ENCODE measurements at places on chromosomes 4 and X.

GRCh38 chr4:46185766-46186165 lies 61.9 kb upstream of the GABRG1 start:
- no peak for DNase-seq

GRCh38 chr4:83890816-83891215 lies 354.9 kb downstream of the GPAT3 start:
- DNase-seq, result no peak

DNA sequence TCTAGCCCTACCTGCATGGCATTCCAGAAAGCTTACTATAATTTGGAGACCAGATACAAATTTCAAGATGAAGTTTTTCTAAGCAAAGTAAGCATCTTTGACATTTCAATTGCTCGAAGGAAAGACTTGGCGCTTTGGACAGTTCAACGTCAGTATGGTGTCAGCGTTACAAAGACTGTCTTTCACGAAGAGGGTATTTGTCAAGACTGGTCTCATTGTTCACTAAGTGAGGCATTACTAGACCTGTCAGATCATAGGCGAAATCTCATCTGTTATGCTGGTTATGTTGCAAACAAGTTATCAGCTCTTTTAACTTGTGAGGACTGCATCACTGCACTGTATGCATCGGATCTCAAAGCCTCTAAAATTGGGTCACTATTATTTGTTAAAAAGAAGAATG lies 17.6 kb downstream of the THAP9 start:
- DNase-seq, result no peak

DNA sequence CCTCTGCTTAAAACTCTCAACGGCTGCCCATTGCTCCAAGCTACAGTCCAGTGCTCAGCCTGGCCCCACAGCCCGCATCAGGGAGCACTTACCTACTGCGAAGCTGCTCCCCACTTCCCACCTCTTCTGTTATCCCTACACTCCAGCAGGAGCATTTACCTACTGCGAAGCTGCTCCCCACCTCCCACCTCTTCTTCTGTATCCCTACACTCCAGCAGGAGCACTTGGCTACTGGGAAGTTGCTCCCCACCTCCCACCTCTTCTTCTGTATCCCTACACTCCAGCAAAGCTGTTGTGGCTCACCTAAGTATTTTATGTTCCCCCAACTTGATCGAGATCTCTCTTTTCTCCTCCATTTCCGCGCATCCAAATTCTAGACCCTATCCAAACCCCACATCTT lies 563.3 kb upstream of the ZFP42 start:
- DNase-seq, result no peak

DNA sequence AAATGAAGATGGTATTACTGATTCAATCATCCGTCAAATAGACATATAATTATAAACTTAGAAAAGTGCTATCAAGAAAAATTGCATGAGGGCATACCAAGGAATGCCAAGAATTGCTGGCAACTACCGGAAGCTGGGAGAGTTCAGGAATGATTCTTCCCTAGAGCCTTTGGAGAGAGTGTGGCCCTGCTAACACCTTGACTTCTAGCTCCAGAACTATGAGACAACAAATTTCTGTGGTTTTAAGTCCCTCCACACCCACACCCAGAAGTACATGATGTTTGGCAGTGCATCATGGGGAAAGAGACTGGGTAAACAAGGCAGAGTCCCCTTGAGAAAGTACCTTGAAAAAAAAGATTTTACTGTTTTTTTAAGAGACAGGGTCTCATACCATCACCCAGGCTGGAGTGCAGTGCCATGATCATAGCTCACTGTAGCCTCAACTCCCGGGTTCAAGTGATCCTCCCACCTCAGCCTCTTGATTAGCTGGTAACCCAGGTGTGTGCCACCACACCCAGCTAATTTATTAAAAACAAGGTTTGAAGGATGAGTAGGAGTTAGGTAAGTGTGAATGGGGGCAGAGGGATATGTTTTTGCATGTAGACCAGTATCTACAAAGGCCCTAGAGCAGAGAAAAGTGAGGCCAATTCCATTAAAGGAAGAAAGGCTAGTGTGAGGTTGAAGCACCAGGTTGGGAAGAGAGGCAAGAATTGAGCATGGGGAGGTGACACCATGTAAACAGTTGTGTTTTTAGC lies 53.1 kb downstream of the GSX2 start:
- no peak for DNase-seq

- DNase-seq, result no peak
Measured at GRCh38 chr4:109296527-109296926, 5.9 kb downstream of the COL25A1 start.

- DNase-seq, result no peak
Measured at GRCh38 chrX:153547195-153547594, 29.8 kb downstream of the ATP2B3 start.

GRCh38 chrX:24760363-24761000 lies 66.8 kb downstream of the POLA1 start:
- DNase-seq, result no peak

DNA sequence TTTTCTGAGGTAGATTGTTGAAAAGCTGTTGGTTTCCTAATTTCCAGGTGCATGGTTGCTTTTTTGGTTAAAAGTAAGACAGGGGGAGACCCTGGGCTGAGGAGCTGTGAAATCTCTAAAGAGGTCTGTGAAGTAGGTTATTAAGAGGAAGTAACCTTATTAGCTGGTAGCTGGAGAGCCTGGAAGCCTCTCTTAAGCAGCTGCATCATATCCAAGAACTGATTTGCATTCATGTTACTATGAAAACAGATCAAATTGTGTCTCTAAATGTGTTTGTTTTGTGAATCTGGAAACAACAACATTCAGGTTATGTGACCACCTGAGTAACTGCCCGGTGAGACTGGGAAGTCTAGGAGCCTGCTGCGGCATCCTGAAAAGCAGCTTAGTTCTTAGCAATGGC lies 54.1 kb downstream of the ARHGAP10 start:
- DNase-seq, result no peak

GRCh38 chrX:132023896-132024386 lies 839 bp downstream of the STK26 start:
- DNase-seq, result no peak

DNA sequence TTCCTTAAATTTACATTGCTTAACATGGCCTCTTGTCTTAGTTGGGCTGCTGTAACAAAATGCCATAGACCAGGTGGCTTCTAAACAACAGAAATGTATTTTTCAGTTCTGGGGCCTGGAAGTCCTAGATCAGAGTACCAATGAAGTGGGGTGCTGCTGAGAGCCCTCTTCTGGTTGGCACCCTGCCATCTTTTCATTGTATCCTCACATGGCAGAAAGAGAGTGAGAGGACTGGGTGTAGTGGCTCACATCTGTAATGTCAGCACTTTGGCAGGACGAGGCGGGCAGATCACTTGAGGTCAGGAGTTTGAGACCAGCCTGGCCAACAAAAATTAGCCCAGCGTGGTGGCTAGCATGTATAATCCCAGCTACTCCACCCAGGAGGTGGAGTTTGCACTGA lies 12.0 kb upstream of the KLB start:
- no peak for DNase-seq

GRCh38 chrX:154006947-154007346 lies 12.8 kb downstream of the IRAK1 start:
- DNase-seq, result no peak

- no peak for DNase-seq
Measured at GRCh38 chr4:86664959-86665358, 70.8 kb downstream of the PTPN13 start.

DNA sequence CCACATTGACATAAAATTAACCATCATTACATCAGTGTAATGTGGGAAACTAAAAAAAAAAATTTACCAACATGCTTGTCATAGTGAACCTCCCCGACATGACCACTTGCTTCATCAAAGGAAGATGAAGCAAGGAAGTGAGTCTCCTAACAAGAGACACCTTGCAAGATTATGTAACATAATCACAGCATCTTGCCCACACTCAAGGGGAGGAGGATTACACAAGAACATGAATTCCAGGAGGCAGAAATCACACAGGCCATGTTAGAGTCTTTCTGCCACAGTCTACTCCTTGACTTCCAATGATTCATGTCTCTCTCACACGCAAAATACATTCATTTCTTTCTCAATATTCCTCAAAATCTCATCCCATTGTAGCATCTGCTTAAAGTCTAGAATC lies 93.3 kb downstream of the AKAP4 start:
- DNase-seq, result no peak

DNA sequence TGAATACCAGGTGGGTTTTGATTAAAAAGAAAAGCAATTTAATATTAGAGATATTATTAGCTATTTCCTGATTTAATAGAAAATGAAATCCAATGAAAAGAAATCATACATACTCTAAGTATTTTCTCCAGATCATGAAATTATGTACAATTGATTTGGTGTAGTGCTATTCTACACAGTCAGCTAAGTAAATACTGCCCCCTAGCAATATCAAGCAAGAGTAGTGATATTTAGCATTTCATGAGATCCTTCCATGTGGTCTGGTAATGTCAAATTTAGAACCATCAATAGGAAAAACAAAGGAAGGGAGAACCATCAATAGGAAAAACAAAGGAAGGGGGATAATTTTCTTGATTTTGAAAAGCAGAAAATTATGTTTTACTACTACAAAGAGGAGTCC lies 114.6 kb downstream of the TBCK start:
- DNase-seq, result no peak
